Aortic smooth muscle cell (primary cell): ENCODE measurements at places on chromosomes 6 and 20. TPM values are rescaled to one million over a fixed set of nuclear protein-coding genes. Genes with fewer than 3 reads are reported as not detected.

The SRMS gene
- total RNA-seq = not detected in 2 replicates

The KCNQ5 gene
- 6.7 and 7.5 TPM in 2 replicates for total RNA-seq

The POLH gene
- total RNA-seq = 17.0 and 18.4 TPM in 2 replicates

The CMTR1 gene
- 34.0 and 35.7 TPM in 2 replicates for total RNA-seq

The PKIB gene
- total RNA-seq = 0.19 and 0.40 TPM in 2 replicates

The EDN1 gene
- 5.2 and 28.5 TPM in 2 replicates for total RNA-seq

The IL17F gene
- total RNA-seq = not detected in 2 replicates

The C6orf141 gene
- 0.25 and 0.53 TPM in 2 replicates for total RNA-seq

The LHFPL5 gene
- total RNA-seq = not detected in 2 replicates

The OLIG3 gene
- total RNA-seq = 0.06 TPM in 1 of 2 replicates, not detected in the other

The FOXQ1 gene
- 0.06 TPM in 1 of 2 replicates, not detected in the other for total RNA-seq

The TMC2 gene
- total RNA-seq = not detected in 2 replicates

The SYCP2L gene
- total RNA-seq = not detected in 2 replicates

The ARMC12 gene
- total RNA-seq = 0.06 and 0.13 TPM in 2 replicates

The NTSR1 gene
- total RNA-seq = 0.87 and 1.3 TPM in 2 replicates

The PXDC1 gene
- total RNA-seq = 49.0 and 49.4 TPM in 2 replicates

The SLC25A27 gene
- 4.4 and 6.4 TPM in 2 replicates for total RNA-seq

The NT5E gene
- 509 and 869 TPM in 2 replicates for total RNA-seq

The C6orf52 gene
- 0.31 and 0.66 TPM in 2 replicates for total RNA-seq

The SLC2A10 gene
- 40.7 and 40.8 TPM in 2 replicates for total RNA-seq

The ALDH5A1 gene
- 1.8 and 2.9 TPM in 2 replicates for total RNA-seq

The HLA-DQB1 gene
- total RNA-seq = not detected in 2 replicates

The EPB41L1 gene
- 13.3 and 20.9 TPM in 2 replicates for total RNA-seq

The VGLL2 gene
- total RNA-seq = not detected in 2 replicates

The MAP3K7 gene
- total RNA-seq = 26.7 and 31.7 TPM in 2 replicates

The FHL5 gene
- total RNA-seq = not detected in 2 replicates

The CLPSL1 gene
- not detected in 2 replicates for total RNA-seq

The OR12D3 gene
- total RNA-seq = not detected in 2 replicates

The FNDC1 gene
- under 0.01 TPM in 1 of 2 replicates, not detected in the other for total RNA-seq

The BANF2 gene
- not detected in 2 replicates for total RNA-seq

The SNX5 gene
- 73.7 and 79.0 TPM in 2 replicates for total RNA-seq

The CLVS2 gene
- total RNA-seq = not detected in 2 replicates

The BMP7 gene
- not detected in 2 replicates for total RNA-seq

The TAGAP gene
- not detected in 2 replicates for total RNA-seq

The NMBR gene
- 0.12 TPM in 1 of 2 replicates, not detected in the other for total RNA-seq

The FERMT1 gene
- total RNA-seq = 0.53 and 1.2 TPM in 2 replicates

The VNN1 gene
- total RNA-seq = 0.19 and 0.26 TPM in 2 replicates

The EEF1A2 gene
- 0.06 and 0.13 TPM in 2 replicates for total RNA-seq

The COL21A1 gene
- total RNA-seq = 9.5 and 28.5 TPM in 2 replicates

The CNKSR3 gene
- 6.7 and 15.5 TPM in 2 replicates for total RNA-seq

The GGTLC1 gene
- total RNA-seq = not detected in 2 replicates

The ZFP57 gene
- total RNA-seq = 0.13 TPM in 1 of 2 replicates, not detected in the other

The RIMS4 gene
- total RNA-seq = 0.06 TPM in 1 of 2 replicates, not detected in the other

The SCUBE3 gene
- 2.5 and 9.2 TPM in 2 replicates for total RNA-seq

The PRDM13 gene
- not detected in 2 replicates for total RNA-seq

The MYLK4 gene
- 0.53 and 0.87 TPM in 2 replicates for total RNA-seq

The STMND1 gene
- total RNA-seq = not detected in 2 replicates

The ZNF337 gene
- total RNA-seq = 10.3 and 12.1 TPM in 2 replicates

The ZNF311 gene
- total RNA-seq = 0.87 and 1.3 TPM in 2 replicates

The EMILIN3 gene
- total RNA-seq = not detected in 2 replicates

The LY6G6C gene
- total RNA-seq = not detected in 2 replicates

The VSTM2L gene
- total RNA-seq = 0.53 and 0.93 TPM in 2 replicates

The BFSP1 gene
- total RNA-seq = 1.9 and 2.9 TPM in 2 replicates

The COL19A1 gene
- total RNA-seq = not detected in 2 replicates

The PACRG gene
- total RNA-seq = 0.12 TPM in 1 of 2 replicates, not detected in the other
